Common myeloid progenitor, CD34-positive (primary cell): ENCODE measurements at places on chromosomes 3 and 15.

DNA sequence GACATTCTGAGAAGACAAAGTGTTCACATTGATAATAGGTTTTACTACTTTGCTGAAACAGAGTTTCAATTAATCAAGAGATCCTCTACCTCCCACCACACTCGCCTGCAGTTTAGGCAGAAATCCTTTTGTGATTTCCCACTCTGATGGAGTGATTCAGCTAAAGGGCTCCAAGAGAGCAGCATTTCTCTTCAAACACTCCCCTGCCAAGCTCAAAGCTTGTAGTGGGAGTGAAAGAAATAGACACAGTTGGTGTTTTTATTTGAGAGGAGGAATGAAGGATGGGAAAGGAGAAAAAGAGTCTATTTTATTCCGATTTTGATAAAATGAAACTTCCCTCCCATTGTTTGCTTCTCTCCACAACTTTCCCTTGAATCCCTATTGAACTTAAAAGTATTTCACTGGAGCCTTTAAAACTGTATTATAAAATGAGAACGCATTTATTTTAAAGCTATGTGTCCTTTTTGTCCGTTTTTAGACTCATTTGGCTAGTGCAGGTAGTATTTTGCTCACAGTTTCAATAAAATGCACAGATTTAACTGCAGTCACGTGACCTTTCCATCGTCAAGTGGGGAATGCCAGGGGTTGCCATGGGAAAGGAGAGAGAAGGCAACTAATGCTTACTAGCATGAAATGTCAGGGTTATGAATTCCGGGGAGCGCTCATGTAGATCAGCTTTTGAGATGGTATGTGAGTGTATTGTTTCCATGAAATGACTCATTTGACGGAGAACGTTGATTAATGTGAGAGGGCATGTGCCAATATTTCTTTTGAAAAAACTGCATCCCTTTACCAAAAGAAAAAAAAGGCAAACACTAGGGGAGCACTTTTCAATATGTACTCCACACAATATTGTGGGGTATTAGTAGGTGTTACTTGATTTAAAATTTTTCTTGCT lies 7.7 kb upstream of the OSBPL11 start:
- DNase-seq, result no peak

GRCh38 chr3:173839859-173840258 lies 442.3 kb downstream of the NLGN1 start:
- DNase-seq, result no peak

DNA sequence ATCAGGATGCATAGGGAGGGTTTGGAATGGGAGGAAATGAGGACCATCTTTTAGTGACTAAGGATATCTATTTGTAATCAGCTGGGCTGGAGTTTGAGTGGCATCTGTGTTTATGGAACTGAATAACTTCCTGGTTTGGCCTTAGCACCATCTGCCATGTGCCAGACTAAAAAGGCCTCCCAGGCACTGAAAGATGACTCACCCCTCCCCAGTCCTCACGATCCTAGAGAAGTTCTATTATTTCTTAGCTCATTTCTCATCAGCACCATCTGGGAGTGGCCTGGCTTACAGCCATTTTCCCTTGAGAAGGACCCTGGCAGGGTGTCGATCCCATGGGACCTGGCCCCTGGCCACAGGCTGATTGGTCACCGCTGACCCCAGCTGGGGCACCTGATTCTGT lies 23.9 kb upstream of the CTXND1 start:
- no peak for DNase-seq

GRCh38 chr15:68524753-68525584 lies 53.8 kb upstream of the CORO2B start:
- DNase-seq, result no peak

GRCh38 chr15:55282284-55282833 lies 7.3 kb downstream of the RAB27A start:
- peak; percentile 87 for DNase-seq

- DNase-seq, result no peak
Observed at GRCh38 chr15:98444138-98444537, 204.2 kb upstream of the IGF1R start.

DNA sequence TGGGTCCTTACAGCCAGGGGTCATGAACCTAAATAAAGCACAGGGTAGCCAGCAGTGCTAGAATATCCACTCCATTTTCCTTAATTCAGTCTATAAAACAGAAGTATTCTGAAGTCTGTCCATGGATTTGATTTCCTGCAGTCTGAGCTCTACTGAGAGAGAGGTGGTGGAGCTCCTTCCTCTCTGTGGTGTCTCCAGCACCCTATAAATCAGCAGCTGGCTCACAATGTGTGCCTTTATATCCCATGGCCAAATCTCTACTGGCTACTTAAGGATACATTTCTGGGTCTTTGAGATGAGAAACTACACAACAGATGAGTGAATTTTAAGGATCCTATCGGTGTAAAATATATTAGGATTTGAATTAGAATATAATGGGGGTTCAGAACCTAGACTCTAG lies 339.9 kb upstream of the RBMS3 start:
- DNase-seq, result no peak

GRCh38 chr3:113717818-113718217 lies 21.4 kb upstream of the USF3 start:
- DNase-seq, result no peak

DNA sequence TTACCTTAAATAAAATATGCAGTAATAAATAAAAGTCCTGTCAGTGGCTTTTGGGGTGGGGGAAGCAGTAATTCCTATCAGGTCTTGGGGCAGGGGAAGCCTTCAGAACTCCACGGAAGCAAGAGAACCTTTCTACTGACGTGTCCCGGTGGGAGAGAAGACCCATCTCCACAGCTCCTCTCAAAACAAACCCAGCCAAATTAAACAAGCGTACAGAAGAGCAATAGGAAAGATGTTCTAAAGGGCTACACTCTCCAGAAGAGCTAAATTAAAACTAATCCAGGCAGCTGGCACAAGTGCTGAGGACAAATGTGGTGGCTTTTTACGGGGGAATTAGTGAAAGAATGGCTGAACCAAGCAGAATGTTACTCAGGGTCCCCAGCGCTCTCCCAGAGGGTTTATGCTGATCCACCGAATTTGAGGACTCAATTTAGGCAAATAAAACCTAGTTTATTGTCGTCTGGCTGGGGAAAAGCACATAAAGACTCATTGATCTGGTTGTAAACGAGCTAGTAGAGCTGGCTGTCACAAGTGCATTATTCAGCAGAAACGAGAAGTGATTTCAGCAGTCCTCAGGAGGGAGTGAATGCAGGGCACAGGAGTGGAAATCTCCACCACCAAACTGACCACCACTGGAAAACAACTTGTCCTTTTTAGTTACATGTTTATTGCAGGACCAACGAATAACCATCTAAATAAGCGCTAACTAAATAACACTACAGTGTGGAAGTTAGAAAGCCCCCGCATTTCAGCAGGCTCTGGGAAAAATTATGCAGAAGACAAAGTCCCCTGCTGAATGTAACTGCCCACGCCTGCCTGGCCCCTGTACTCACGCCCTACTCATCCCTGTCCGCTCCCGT lies 13.5 kb downstream of the BFSP2 start:
- peak; percentile 27 for DNase-seq

DNA sequence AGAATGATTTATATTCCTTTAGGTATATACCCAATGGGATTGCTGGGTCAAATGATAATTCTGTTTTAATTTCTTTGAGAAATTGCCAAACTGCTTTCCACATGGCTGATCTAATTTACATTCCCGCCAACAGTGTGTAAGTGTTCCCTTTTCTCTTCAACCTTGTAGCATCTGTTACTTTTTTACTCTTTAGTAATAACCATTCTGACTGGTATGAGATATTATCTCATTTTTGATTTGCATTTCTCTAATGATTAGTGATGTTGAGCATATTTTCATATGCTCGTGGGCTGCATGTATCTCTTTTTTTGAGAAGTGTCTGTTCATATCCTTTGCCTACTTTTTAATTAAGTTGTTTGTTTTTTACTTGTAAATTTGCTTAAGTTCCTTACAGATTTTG lies 1264.2 kb downstream of the OTOL1 start:
- no peak for DNase-seq

GRCh38 chr3:115921711-115922110 lies 298.4 kb downstream of the GAP43 start:
- DNase-seq, result no peak

DNA sequence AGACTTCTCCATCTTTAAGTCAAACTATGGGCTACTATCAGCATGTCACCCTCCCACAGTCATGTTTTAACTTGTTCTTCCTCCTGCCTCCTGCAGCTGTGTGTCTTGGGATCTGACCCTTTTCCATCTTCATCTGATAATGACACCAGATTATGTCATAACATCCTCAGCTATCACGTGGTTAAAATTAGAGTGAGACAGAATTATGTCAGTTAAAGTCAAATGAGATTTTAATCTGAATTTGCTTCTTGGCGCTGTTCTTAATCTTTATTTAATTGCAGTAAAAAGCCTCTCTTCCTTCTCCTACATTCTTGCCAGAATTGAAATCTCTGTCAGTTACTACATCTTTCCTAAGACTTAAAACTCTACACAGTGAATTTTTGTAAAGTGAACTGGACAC lies 107.2 kb downstream of the ARPP21 start:
- DNase-seq, result no peak

GRCh38 chr3:78830470-78830869 lies 937.3 kb downstream of the ROBO1 start:
- no peak for DNase-seq

- peak; percentile 47 for DNase-seq
Observed at GRCh38 chr3:63912768-63913588, 795 bp upstream of the SCAANT1 start.

DNA sequence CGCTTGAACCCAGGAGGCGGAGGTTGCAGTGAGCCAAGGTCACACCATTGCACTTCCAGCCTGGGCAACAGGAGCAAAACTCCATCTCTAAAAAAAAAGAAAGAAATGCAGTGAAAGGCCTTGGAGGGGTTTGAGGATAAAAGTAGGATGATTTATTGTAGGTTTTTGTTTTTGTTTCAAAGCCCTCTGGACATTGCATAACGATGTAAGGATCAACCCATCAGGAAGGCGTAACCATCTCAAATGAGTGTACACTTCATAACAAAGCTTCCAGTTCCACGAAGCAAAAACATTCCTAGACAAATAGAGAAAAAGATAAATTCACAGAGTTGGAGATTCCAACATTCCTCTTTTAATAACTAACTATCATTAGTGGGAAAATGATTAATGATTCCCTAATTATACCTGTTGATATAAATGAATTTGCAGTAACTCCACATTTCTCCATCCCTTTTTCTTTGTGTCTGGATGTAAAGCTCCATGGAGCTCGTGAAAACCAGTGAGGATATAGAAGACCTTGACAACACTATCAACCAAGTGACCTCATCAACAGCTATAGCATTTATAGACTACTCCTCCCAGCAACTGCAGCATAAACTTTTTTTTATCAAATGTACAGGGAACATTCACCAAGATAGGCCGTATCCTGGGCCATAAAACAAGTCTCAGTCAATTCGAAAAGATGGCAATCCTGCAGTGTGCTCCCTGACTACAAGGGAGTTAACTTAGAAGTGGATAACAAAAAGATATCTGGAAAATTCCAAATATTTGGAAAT lies 48.7 kb upstream of the PPP4R2 start:
- no peak for DNase-seq

GRCh38 chr15:82072926-82073537 lies 27.2 kb upstream of the MEX3B start:
- no peak for DNase-seq

DNA sequence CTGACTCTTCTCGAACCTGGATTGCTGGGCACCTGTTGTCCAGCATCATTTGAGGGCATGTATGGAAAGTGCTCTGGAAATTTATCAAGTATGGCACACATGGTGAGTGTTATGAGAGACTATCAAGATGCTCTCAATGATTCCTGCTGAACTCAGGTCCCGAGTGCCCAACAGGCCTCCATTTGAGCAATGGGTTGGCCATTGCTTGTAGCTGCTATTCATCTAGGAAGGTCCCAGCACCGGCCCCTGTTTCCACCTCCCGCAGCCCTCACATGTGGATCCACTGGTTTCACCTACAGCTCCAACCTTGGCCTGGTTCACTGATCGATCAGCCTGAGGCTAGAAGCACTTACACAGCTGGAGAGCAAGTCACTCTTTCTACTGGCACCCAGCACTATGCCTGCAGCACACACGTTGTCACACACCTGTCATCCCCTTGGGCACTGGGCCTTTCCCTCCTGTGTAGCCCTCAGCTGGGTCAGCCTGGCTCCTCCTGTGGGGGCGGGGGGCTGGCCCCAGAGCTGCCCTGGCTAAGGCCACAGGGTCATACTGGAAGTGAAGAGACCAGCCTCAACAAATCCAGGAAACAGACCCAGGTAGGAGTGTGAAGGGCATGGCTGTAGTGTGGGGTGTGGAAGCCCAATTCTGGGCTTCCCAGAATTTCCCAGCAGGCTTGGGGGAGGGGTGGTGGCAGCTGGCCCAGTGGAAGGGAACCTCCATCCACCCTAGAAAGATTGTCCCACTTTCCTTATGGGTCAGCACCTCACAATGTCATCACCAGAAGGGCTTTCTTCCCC lies 41.7 kb upstream of the SMAD3 start:
- no peak for DNase-seq
